Stimulated activated CD8-positive, alpha-beta memory T cell treated with anti-CD3 and anti-CD28 coated beads, Interleukin-15, amount 100 ng/mL, for 24 hours (primary cell): ENCODE measurements at places on chromosomes 5 and 9.

DNA sequence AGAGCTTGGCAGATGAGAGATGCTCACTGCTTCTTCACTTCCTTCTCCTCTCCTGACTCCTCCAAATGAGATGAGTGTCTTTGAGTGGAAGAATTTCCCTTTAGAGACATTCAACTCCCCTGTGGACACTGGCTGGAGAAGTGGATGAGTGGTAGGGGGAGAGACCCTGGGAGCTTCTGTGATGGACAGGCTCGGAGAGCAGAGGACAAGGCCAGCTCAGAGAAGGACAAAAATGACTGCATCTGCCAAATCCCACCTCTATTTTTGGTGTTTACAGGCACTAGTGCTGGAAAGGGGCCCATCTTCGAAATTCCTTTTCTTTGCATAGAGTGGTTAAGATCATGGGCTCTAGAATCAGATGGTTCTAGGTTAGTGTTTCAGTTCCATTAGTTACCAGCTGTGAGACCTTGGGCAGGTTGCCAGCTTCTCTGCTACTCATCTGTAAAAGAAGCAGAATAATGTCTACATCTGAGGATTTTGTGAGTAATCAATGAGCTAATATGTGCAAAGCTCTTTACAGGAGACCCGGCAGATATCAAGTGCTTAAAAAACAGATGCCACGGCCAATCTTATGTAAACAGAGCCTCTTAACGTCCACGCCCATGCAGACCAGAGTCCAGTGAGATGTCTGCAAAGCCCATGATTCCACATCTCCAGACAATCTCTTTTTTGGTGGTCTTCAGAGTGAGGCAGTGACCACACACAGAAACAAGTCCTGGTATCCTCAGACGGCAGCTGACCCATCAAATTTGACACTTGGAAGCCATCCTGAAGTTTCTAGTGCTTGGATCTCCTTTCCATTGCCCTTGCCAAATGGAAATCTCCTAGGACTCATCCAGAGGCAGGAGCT lies 13.6 kb upstream of the COL27A1 start:
- DNase-seq, result no peak

DNA sequence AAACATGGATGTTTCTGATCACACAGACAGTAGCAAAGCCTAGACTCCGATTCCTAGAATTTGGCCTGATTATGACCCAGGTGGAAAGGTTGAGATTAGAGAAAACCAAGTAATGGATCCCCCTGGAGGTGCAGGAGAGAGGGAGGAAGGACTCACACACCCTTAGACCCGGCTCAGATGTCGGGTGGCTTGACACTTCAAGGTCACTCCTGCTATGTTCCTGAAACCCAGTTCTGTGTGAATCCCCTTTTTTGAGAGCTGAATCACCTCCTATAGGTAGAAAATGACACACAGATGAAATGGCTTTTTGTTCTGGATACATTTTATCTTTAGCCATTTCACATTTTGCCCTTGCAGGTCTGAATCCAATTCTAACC lies 192.8 kb downstream of the ARRDC3 start:
- no peak for DNase-seq

DNA sequence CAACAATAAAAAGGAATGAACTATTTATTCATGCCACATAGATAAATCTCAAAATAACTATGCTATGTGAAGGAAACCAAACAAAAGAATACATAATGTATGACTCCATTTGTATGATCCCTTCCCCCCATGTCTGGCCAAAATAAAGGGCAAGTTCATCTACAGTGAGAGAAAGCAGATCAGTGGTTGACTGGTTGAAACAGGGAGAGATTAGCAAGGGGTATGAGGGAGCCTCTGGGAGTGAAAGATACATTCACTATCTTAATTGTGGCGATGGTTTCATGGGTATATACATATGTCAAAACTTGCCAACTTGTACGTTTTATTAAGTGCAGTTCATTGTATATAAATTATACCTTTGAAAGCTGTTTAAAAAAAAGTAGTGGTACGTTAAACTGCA lies 4.8 kb downstream of the PSMD5 start:
- no peak for DNase-seq

DNA sequence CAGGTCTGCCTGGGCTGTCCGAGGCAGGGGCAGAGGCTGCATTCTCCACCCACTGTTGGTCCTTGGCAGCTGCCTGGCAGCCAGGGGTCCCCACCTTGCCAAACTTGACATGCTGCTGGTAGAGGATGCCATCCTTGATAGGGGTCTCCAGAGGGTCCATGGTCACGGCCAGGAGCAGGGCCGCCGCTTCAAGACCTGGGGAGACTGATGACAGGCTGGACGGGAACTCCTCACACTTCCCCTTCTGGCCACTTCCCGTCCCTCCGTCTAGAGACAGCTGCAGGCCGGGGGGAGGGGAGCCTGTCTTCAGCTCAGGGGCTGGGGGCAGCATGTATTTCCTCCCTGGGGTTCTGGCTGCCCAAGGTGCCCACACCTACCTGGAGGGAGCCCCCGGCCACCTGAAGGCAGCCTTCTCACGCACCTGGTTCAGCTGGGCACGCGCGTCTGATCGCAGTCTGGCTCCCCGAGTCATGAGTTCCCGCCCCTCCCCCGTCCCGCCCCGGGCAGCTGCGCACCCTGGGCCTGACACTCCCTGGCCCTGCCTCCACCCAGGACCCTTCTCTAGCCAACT lies at the start of gene DOK3:
Gene DOK3 (minus strand): TSS at position 446 of the 571 bp plus-strand sequence. CDS start 286 bp downstream, at position 160.
- no peak for DNase-seq

DNA sequence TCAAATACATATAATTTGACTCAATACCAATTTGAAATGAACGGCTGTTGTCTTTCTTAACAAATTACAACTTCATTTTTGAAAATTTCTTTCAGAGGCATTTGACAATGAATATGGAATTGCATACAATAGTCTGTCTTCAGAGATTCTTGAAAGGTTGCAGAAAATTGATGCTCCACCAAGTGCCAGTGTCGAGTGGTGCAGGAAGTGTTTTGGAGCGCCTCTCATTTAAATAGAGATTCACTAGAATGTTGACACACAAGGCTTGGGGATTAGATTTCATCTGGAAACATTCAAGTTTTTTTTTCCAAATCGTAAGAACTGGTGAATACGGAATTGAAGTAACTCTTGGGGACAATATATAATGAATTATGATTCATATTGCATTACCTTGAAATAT lies 8.1 kb downstream of the RPS6 start:
- no peak for DNase-seq

- DNase-seq, result no peak
Measured at GRCh38 chr5:169875731-169876130, 104.6 kb downstream of the INSYN2B start.

- DNase-seq, result no peak
Measured at GRCh38 chr5:18984559-18985080, 1003.4 kb downstream of the CDH18 start.

GRCh38 chr5:10682801-10683525 lies 78.1 kb downstream of the DAP start:
- DNase-seq, result no peak

DNA sequence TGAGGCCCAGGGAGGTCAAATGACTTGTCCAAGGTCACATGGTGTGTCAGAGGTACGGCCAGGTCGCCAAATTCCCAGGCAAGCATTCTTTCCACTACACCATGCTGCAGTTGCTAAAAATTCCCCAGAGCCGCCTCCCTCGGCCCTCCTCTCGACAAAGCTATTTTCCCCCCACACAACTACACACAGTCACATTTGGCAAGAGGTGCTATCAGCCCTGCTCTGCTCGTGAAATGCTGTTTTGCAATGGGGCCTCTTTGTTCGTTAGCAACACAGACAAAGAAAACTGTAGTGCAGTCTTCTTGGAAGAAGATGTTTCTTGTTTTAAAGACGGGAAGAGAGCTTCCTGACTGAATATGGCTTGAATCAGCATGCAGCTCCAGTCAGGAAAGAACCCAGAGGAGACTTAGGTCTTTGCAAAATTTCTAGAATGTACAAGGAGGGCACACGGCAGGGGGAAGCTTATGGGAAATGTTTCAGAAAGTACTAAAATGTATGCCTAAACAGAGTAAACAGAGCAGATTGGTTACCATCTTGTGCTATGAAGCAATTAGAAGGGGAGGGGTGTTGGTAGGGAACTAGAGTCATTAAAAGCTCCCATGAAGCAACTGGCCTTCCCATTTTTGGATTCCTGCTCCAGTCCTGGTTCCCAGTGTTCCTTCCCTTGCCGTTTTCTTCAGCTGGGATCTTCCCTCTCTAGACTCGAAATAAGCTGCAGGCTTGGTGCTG lies 14.2 kb downstream of the SLIT3 start:
- no peak for DNase-seq

GRCh38 chr5:180367300-180367699 lies 14.2 kb upstream of the GFPT2 start:
- no peak for DNase-seq

- DNase-seq, result no peak
Measured at GRCh38 chr5:71810023-71810422, 90.9 kb downstream of the CARTPT start.

- no peak for DNase-seq
Measured at GRCh38 chr9:88320748-88321415, 67.4 kb upstream of the SPIN1 start.

GRCh38 chr9:77488439-77489126 lies 159.5 kb downstream of the GNA14 start:
- DNase-seq, result no peak
